Activated T-helper 17 cell treated with anti-CD3 and anti-CD28 coated beads, Interleukin-2, amount 50 U/mL, for 72 hours (primary cell): ENCODE measurements at places on chromosomes 5 and 9. TPM values are rescaled to one million over a fixed set of nuclear protein-coding genes. Genes with fewer than 3 reads are reported as not detected.

DNA sequence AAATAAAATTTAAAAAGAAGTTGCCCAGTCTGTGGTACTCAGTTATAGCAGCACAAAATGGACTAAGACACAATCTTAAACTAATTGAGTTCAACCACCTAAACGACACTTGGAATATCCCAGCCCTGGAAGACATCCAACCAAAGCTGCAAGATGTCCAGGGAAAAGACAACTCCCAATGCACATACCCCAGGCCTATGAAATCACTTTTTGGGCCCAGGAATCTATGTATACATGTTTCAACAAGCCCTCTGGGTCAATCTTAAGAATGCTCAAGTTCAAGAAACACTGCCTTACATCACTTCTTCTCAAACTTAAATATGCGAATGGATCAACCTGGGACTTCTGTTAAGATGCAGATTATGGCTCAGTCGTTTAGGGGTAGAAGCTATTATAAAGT is 148.6 kb downstream of the ELAVL2 start:
- no peak for ATAC-seq

DNA sequence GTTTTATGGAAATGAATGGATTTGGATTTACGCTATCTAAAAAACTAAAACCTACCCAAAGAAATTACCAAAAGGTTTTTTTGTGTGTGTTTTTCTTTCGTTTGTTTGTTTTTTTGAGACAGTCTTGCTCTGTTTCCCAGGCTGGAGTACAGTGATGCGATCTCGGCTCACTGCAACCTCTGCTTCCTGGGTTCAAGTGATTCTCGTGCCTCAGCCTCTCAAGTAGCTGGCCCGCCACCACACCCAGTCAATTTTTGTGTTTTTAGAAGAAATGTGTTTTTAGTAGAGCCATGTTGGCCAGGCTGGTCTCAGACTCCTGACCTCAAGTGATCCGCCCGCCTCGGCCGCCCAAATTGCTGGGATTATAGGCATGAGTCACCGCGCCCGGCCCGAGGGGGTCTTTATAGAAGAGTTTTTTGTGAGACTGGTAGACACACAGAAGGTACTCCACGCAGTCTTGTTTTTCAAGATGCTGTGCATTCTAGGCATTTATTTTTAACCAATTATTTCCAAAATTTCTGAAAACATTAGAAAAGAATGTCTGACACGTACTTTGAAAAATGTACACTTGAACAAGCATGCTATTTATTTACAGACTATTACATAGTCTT is 75.7 kb downstream of the NR6A1 start:
- no peak for ATAC-seq

GRCh38 chr5:178361657-178362445 is 129.2 kb upstream of the PHYKPL start:
- no peak for ATAC-seq

GRCh38 chr9:70561786-70562395 is 147.4 kb upstream of the KLF9 start:
- no peak for ATAC-seq

- no peak for ATAC-seq
Measured at GRCh38 chr9:27632254-27632653, 59.0 kb upstream of the C9orf72 start.

The C5orf58 gene
- not detected for total RNA-seq

DNA sequence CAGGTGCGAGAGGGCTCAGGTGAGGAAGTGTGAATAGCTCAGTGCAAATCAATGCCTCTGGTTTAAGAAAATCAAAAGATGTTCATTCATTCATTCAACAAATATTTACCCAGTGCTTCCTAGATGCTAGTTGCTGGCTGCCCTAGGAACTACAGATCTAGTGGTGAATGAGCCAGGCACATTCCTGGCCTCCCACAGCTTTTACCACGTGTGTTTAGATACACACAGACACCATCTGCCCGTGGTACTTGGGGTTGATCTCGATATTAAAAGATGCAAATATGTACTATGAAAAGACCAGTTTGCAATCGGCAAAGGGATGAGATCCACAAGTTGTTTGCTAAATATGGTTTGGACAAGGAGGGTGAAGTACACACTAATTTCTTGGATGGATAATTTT is 78.2 kb downstream of the GTF3C4 start:
- no peak for ATAC-seq

GRCh38 chr5:142360051-142360498 is 35.3 kb upstream of the SPRY4 start:
- ATAC-seq, result peak; percentile 12

The RASGRF2 gene
- 7.6 TPM for total RNA-seq

The UGT3A1 gene
- total RNA-seq, result not detected

- no peak for ATAC-seq
Measured at GRCh38 chr5:95798048-95798447, 24.5 kb downstream of the GLRX start.

- ATAC-seq, result no peak
Measured at GRCh38 chr5:51273021-51273420, 110.2 kb upstream of the ISL1 start.

DNA sequence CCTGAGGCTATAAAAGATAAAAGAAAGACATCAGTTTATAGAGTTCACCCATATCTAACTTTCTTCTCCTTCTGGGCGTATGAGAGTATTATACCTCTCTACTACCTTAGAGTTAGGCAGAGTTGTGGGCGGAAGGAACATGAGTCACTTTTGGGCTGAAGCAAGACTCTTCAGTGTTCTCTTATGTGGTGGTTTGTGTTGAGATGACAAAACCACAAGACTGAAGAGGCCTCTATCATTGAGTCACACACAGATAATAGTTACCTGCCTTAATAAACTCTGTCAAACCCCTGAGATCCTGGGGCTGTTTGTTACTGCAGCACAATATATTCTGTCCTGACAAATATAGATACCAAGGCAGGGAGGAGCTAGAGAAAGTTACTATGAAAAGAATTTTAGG is 184.2 kb downstream of the EFNA5 start:
- ATAC-seq, result peak; percentile 99

The MGAT4B gene
- total RNA-seq, result 68.5 TPM

DNA sequence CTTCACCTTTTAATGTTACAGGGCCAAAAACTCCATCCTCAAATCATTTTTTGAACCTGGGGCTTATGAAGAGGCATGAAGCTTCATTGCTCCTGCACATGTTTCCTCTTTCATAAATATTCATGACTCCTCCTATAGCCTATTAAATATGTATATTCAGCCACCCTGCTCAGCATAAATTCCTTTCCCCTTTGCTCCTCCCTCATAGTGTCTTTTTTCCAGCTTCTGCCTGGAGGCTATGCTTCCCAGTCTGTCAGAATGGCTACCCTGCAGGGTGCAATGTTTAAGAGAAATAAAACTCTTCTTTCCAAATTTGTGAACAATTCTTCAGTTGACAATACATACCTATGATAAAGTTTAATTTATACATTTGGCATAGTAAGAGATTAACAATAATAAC is 1082.9 kb upstream of the CDH18 start:
- no peak for ATAC-seq

DNA sequence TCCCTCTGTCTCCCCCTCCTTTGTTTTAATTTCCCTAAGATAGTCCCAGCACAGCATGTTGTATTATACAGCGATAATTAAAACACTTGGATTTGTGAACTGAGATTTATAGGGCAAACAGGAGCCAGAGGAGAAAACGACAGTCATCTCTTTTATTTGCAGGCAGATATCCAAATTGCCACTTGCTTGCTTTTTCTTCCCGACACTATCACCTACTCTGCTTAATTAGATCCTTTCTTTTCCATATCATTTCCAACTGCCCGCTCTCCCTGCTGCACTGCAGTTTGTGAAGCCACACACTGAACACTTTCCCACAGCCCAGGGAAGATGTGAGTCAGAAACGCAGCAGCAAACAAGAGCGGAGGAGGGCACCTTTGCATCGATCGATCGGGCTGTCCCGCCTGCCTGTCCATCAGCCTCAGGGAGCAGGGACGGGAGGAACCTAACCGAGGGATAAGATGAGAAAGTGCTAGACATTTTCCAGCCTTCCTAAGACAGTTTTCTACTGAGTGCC is 35.8 kb upstream of the SPRY4 start:
- no peak for ATAC-seq

- no peak for ATAC-seq
Measured at GRCh38 chr9:129745200-129745599, 7.6 kb downstream of the PTGES start.

- ATAC-seq, result no peak
Measured at GRCh38 chr5:152864991-152865390, 459.9 kb upstream of the NMUR2 start.

- ATAC-seq, result no peak
Measured at GRCh38 chr5:89071101-89071940, 188.3 kb upstream of the MEF2C start.

DNA sequence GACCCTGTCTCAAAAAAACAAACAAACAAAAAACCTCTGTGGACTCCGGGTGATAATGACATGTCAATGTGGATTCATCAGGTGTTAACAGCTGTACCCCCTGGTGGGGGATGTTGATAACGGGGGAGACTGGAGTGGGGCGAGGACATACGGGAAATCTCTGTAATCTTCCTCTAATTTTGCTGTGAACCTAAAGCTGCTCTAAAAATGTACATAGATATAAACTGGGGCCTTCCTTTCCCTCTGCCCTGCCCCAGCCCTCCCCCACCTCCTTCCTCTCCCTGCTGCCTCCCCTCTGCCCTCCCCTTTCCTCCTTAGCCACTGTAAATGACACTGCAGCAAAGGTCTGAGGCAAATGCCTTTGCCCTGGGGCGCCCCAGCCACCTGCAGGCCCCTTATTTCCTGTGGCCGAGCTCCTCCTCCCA is 1.4 kb upstream of the CEL start:
- no peak for ATAC-seq

The HTR1A gene
- not detected for total RNA-seq

The ZBED3 gene
- 0.04 TPM for total RNA-seq

The COL15A1 gene
- 0.82 TPM for total RNA-seq

DNA sequence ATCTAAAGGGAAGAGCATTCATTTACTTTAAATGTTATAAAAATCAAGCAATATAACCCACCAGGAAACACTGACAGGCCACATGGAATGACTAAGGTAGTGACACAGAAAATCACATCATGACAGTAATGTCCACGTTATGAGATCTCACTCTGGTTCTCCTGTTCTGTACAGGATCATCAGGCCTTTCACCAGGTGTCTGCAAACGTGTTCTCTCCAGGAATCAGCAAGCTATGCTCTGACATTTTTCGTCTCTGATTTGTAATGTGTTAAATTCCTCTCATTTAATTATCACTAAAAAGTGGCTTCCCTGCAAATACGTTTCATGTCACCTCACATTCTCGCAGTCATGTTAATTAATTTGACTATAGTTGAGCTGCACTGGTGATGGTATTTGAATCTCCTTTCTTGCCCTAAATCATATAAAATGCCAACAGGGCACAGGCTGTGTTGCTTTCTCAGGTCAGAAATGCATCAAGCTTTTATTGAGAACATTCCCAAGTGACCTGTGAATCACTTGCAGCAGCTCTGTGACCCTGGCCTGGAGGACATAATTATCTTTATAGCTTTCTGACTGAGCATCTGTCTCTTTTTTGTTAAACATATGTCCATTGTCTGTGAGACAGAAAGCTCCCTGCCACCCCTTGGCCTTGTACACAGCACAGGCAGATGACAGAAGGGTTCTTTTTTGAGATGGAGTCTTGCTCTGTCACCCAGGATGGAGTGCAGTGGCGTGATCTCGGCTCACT is 196.2 kb downstream of the DIRAS2 start:
- ATAC-seq, result no peak

The TRIM7 gene
- total RNA-seq, result 5.9 TPM

- no peak for ATAC-seq
Measured at GRCh38 chr5:96432216-96433065, 607 bp downstream of the PCSK1 start.

GRCh38 chr9:120872791-120873502 is 4.0 kb downstream of the PHF19 start:
- peak; percentile 4 for ATAC-seq

- ATAC-seq, result no peak
Measured at GRCh38 chr9:115715666-115716065, 437.9 kb upstream of the PAPPA start.

DNA sequence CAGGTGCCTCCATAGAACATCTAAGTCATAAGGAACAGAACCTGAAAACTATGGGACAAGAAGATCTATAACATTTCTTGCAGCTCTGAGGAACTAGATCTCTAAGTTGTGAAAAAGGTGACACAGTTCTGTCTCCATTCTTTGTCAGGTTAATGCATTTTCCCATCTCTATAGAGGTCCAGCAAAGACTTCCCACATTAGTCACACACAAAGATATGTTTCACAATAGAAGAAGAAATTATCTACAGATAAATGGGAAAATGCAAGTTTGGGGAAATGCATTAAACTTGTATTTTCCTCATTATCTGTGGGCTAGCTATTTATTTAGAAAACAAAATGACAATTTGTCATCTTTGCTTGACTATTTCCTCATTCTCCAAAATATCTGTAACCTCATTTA is 458.6 kb upstream of the PAPPA start:
- no peak for ATAC-seq

DNA sequence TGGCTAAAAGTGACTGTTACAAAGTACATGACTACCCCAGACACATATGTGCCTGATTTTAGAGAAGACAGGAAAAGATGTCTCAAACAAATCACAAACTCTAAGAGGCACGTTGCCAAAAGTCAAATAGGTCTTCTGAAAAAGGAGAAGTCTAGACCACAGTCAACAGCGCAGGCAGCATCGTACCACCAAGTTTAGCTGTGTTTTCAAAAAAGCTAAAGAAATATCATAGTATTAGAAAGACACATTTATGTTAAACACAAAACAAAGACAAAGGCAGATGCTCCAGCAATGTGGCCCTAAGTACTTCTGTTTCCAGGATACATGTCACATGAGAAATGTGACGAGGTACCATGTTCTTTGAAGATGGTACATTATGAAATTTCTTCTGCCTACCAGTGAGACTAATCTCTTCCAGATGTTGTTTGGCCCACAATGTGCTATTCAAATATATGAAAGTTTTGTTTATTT is 43.5 kb downstream of the LPAR1 start:
- no peak for ATAC-seq

The RMRP gene
- 5,785 TPM for total RNA-seq

GRCh38 chr9:127711831-127712274 is 3.6 kb downstream of the PTRH1 start:
- no peak for ATAC-seq

- no peak for ATAC-seq
Measured at GRCh38 chr5:115423541-115423940, 121.0 kb downstream of the FEM1C start.

- no peak for ATAC-seq
Measured at GRCh38 chr5:171542525-171543140, 123.2 kb downstream of the FGF18 start.

DNA sequence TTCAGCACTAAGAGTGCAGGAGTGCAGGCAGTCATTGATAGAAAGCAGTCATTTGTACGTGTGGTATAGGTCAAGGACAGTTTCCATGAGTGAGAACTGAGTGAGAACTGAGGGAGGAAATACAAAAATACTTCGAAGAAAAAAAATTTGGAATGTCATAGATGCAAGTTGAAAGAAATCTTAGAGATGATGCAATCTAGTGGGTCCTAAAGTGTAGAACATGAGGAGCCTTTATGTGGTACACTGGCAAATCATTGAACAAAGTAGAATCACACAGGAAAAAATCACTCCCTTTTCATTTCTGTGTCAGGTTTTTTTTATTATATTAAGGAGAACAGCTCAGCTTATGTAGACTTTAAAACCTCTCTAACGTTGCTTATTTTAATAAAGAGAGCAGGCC is 26.4 kb upstream of the SLC1A1 start:
- no peak for ATAC-seq

GRCh38 chr5:33205727-33206410 is 234.9 kb upstream of the TARS1 start:
- no peak for ATAC-seq
